ENCODE measurements at places on chromosomes 16 and 17.

DNA sequence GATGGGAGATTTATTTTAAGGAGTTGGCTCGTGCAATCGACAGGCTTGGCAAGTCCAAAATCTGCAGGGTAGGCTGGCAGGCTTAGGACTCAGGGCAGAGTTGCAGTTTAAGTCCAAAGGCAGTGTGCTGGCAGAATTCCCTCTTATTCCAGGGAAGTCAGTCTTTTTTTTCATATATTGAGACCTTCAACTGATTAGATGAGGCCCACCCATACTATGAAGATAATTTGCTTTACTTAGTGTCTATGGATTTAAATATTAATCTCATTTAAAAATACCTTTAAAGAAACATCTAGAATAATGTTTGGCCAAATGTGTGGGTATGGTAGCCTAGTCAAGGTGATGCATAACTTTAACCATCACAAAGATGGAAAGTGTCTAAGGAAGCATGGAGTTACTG lies 99.8 kb downstream of the CNTNAP4 start:
- no peak for DNase-seq

DNA sequence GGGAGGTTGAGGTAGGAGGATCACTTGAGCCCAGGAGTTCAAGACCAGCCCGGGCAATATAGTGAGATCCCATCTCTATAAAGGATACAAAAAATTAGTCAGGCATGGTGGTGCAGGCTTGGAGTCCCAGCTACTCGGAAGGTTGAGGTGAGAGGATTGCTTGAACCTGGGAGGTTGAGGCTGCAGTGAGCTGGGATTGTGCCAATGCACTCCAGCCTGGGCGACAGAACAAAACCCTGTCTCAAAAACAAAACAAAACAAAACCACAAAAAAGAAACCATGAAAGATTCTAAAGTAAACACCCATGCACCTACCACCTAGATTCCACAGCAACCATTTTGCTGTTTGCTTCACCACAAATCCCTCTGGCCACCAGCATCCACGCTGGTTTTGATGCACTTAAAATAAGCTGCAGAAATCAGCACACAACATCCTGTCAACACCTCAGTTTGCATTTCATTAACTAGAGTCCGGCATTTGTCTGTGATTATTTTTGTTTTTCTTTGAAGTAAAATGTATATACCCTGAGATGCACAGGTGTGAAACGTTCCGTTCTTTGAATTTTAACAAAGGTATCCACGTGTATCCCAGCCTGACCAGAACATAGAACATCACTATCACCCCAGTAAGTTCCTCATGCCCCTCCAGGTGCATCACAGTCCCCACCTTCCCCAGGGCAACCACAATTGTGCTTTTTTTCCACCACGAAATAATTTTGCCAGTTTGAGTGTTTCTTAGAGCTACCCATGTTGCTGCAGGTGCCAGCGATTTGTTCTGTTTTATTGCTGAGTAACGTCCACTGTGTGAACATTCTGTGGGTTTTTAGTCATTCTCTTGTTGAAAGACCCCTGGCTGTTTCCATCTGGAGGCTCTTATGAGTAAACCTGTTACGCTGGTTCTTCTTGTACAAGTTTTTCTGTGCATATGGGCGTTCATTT lies 191.5 kb downstream of the SEC14L1 start:
- DNase-seq = peak; percentile 51

DNA sequence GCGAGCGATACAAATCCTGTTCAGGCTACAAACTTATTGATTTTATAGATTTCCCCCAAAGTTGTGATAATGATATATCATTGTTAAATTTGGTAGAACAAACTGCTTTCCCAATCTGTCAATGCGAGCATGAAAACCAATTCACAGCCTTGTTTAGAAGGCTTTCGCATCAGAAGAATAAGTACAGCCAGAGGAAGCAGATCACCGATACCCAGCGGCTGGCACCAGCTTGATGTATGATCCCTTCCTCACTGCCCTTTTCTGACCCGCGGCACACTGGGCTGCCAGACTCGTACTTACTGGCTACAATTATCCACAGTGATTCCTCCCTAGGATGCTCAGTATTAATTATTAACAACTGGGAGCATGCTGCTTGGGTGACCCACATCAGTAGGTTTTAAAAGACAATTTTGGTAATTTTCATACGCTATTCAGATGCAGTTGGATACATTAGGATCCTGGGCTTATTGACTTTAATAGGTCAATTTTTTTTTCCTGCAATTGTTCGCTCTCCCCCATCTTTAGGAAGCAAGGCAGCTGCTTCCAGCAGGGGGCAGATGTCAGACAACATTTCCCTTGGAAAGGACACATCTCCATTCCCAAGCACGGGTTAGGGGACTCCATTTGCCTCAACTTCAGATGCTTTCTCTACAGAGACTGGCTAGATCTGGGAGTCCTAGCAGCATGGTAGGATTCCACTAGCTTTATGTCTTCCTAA lies 582.7 kb upstream of the PSMD7 start:
- no peak for DNase-seq

- no peak for DNase-seq
Measured at GRCh38 chr16:35752012-35752772, 2292.8 kb downstream of the TP53TG3F start.

- peak; percentile 37 for DNase-seq
Measured at GRCh38 chr16:57239107-57239506, 6.0 kb upstream of the ARL2BP start.

DNA sequence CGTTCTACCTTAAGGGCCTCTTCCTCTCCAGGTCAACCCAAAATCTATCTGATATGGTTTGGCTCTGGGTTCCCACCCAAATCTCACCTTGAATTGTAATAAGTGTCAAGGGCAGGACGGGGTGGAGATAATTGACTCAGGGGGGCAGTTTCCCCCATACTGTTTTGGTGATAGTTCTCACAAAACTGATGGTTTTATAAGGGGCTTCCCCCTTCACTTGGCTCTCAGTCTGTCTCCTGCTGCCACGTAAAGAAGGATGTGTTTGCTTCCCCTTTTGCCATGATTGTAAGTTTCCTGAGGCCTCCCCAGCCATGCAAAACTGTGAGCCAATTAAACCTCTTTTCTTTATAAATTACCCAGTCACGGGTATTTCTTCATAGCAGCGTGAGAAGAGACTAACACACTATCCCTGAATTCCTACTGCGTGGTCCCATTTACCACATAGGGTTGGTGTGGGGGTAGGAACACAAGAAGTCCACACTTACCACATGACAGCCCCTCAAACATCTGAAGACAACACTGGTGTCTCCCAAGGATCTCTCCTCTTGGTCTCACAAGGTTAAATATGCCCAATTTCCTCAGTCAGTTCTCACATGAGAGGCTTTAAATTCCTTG lies 8.2 kb downstream of the COTL1 start:
- DNase-seq = no peak
